ENCODE measurements at places on chromosomes 1 and 21.

- no peaks in the 10 kb centered on the region for H3K27me3 ChIP-seq
- peaks cover 25% of the 10 kb centered on the region for H3K4me1 ChIP-seq
- no peaks in the 10 kb centered on the region for H3K36me3 ChIP-seq
- no peak overlapping the region for H3K27ac ChIP-seq
- no peak for DNase-seq
These were observed 141.7 kb upstream of the EDN2 start for GRCh38 chr1:41626146-41626545.

DNA sequence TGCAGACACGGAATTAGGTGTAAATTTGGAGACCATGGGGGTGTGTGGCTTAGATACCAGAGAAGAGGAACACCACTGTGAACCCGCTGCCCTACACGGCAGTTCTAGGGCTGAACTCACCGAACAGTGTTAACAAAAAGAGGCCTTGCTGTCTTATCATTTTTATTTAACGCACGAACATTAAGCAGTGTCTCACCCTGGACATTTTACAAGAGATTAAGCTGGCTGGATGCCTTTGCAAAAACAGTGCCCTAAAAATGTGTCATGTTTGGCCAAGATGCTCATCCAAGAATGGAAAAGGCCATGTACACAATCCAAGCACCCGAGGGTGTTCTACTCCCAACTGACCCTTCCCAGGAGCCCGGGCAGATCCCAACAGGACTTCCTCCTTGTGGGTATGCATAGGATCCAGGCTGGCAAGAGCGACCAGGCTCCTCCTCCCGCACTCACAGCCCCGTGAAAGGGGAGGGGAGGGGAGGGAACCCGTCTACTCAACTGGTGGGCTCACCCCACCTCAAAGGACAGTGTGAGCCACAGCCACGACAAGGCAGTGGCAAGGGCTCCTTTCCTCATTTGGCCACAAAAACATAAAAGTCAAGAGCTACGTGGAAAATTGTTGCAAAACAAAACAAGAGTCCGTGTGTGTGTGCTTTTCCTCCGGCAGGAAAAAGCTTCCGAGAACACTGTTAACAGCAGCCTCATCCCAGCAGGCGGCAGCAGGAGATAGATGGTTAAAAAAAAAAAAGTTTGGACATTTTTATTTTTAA lies 20.3 kb downstream of the C2CD2 start:
- peaks cover 40% of the 10 kb centered on the region for H3K4me1 ChIP-seq
- peak overlapping the region; percentile 27 for H3K27ac ChIP-seq
- H3K4me3 ChIP-seq: peak overlapping the region; percentile 39
- no peak for DNase-seq
- H3K36me3 ChIP-seq: no peaks in the 10 kb centered on the region
- H3K27me3 ChIP-seq: no peaks in the 10 kb centered on the region

DNA sequence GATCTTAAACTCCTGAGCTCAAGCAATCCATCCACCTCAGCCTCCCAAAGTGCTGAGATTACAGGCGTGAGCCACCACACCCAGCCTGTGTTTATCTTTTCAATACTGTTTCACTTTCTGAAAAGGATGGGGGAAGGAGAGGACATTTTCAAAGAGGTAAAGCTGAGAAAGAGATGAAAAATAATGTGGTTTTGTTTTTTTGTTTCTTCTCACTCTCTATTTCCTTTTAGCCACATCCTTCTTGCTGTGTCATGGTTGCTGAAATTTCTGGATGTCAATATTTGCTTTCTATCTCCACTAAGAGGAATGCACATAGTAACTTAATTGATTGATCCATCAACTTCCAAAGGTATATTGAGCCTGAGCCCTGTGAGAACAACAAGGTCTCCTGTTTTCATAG lies 6.4 kb upstream of the C1orf21 start:
- DNase-seq: no peak
- H3K27me3 ChIP-seq: no peaks in the 10 kb centered on the region
- H3K27ac ChIP-seq: no peak overlapping the region
- H3K36me3 ChIP-seq: no peaks in the 10 kb centered on the region
- H3K4me3 ChIP-seq: no peak overlapping the region

DNA sequence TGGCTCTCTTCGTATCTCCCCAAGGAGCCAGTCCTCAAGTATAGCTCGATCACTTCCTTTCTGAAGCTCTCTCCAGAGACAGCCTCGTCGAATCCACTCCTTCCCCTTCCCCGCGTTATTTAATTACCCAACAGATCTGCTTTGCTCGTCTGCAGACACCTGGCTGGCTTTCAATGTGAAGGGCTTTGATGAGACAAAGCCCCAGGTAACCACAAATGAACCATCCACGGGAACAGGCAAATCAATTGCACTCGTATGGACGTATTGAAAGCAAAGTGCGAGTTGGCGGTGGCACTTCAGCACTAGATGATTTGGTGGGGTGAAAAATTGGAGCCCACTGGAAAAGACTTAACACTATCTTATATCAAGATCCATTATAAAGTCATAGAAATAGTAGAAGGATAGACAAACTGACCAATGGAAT lies 364 bp upstream of the BCAR3 start:
- no peaks in the 10 kb centered on the region for H3K36me3 ChIP-seq
- peak overlapping the region; percentile 88 for H3K27ac ChIP-seq
- DNase-seq: no peak
- H3K4me3 ChIP-seq: peak overlapping the region; percentile 84
- H3K27me3 ChIP-seq: no peaks in the 10 kb centered on the region

- no peak overlapping the region for H3K27ac ChIP-seq
- peaks cover 8% of the 10 kb centered on the region for H3K4me1 ChIP-seq
- no peak overlapping the region for H3K4me3 ChIP-seq
- no peaks in the 10 kb centered on the region for H3K36me3 ChIP-seq
- no peaks in the 10 kb centered on the region for H3K27me3 ChIP-seq
- DNase-seq: no peak
These were observed 242.2 kb downstream of the PTPRC start for GRCh38 chr1:198880818-198881597.

- H3K4me1 ChIP-seq: peaks cover 45% of the 10 kb centered on the region
- peak overlapping the region; percentile 91 for H3K27ac ChIP-seq
- DNase-seq: no peak
- H3K27me3 ChIP-seq: no peaks in the 10 kb centered on the region
These were observed 1.1 kb downstream of the SLC50A1 start for GRCh38 chr1:155136748-155137147.

- H3K4me1 ChIP-seq: no peaks in the 10 kb centered on the region
- DNase-seq: no peak
- no peak overlapping the region for H3K27ac ChIP-seq
- no peaks in the 10 kb centered on the region for H3K27me3 ChIP-seq
These were observed 52.4 kb downstream of the HIVEP3 start for GRCh38 chr1:41866285-41866684.

DNA sequence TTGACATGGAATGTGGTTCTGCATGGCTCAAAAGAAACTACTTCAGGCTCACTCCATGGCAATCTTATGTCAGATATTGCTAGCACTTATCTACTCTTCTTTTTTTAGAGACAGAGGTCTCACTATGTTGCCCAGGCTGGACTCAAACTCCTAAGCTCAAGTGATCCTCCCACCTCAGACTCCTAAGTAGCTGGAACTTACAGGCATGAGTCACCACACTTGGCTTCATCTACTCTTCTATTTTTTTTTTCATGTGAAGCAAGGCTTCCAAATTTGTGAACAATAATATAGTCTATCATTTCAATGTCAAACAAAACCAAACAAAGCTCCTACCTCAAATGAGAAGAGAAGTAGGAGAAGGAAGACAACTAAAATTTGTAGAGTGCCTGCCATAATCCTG lies 7.5 kb upstream of the PSEN2 start:
- no peak for DNase-seq
- no peak overlapping the region for H3K27ac ChIP-seq
- H3K4me1 ChIP-seq: no peaks in the 10 kb centered on the region

DNA sequence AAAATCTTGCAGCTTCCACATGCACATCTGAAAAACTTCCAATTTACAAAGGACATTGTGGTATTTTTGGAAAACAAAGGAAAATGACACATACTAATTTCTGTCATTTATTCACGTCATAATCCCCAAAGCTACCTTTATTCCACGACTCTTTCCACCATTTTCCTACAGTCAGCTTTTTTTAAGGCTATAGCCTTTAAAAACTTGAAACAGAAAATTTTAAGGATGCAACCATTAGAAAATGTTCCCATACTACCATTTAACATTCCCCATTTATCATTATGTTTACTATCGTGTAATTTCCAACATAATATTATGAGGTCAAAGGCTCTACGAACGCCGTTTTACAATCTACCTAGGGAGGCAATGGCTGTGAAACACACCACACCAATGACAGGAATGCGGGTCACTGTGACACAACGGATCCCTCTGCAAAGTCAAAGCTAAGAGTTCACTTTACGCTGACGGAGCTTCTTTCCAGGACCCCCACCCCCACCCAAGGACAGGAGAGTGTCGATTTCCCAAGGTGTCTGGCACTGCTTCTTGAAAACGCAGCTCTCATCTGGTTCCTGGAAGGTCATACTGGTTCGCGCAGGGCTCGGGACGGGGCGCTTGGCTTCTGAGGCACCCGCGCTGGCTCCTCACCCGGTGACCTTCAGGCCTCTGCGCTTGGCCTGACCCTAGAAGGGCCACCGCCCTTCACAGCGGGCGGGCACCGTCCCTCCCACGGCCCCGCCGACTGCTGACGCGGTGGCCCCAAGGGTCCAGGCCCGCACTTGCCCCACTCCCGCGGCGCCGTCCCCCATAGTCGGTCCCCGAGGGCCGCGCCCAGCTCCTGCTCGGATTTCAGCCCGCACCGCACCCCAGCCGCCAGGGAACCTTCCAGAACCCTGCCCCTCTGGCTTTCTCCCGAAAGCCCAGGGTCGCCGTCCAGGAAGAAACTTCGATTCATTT lies 50.5 kb upstream of the ATF3 start:
- H3K4me3 ChIP-seq: peak overlapping the region; percentile 91
- no peaks in the 10 kb centered on the region for H3K4me1 ChIP-seq
- H3K27me3 ChIP-seq: no peaks in the 10 kb centered on the region
- DNase-seq: peak; percentile 89
- peak overlapping the region; percentile 98 for H3K27ac ChIP-seq

DNA sequence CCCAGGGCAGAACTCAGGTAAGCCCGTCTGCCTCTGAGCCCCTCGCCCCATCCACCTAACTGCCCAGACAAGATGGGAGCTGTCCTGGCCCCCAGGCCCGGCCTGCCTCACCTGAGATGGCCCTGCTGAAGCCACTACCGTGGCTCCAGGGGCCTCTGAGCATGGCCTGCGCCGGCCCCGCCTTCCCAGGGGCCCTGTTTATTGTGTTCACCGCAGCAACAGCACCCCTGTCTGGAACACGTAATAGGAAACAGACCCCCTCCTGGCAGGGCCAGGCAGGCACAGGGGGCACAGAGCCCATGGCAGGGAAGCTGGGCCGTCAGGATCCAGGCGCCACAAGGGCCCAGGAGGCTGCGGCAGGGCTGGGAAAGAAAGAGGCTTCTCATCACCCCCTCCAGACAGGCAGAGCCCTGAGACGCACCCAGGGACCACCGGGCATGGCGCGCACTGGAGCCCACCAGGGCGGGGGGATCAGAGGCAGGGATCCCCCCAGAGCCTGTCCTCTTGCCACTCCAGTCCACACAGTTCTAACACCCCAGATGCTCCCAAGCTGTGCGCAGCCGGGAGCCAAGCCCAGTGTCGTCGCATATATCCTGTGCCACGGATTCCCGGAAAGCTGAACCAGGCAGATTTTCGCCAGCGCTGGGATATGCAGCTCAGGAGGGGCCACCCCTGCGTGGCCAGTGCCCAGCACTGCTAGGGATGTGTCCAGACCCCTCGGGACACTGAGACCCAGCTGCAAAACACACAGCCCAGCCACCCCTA lies 62.6 kb downstream of the ARHGEF16 start:
- H3K4me3 ChIP-seq: no peak overlapping the region
- no peak overlapping the region for H3K27ac ChIP-seq
- H3K4me1 ChIP-seq: no peaks in the 10 kb centered on the region
- H3K36me3 ChIP-seq: no peaks in the 10 kb centered on the region
- H3K27me3 ChIP-seq: no peaks in the 10 kb centered on the region

GRCh38 chr1:31760471-31761470 lies 3.4 kb downstream of the ADGRB2 start:
- peak overlapping the region; percentile 50 for H3K4me3 ChIP-seq
- H3K36me3 ChIP-seq: no peaks in the 10 kb centered on the region
- peaks cover 21% of the 10 kb centered on the region for H3K4me1 ChIP-seq

DNA sequence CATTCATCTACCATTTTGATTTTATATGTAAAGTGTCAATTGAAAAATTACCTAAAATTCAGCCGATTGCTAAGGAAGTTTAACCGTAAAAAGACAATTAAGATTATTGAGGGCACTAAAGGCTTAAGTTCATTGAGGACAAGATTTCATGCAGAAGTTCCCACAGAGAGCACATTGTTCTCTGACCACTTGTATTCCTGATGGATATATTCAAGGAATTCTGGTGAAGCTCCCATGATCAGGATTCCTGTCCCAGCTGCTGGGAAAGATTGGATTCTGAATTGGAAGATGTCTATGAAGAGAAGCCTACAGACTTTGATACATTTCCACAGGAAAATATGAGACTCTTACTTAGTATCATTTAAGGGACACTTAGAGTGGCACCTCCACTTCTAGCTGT lies 209.2 kb upstream of the KCTD3 start:
- H3K4me3 ChIP-seq: no peak overlapping the region
- no peaks in the 10 kb centered on the region for H3K27me3 ChIP-seq
- H3K36me3 ChIP-seq: no peaks in the 10 kb centered on the region

- H3K4me1 ChIP-seq: peaks cover 68% of the 10 kb centered on the region
- no peak overlapping the region for H3K4me3 ChIP-seq
- DNase-seq: no peak
- H3K27ac ChIP-seq: no peak overlapping the region
- no peaks in the 10 kb centered on the region for H3K36me3 ChIP-seq
These were observed 23.2 kb downstream of the HIVEP3 start for GRCh38 chr1:41895552-41895951.

GRCh38 chr1:8517661-8518489 lies 200.0 kb downstream of the SLC45A1 start:
- peak overlapping the region; percentile 15 for H3K27ac ChIP-seq
- no peak overlapping the region for H3K4me3 ChIP-seq
- H3K27me3 ChIP-seq: no peaks in the 10 kb centered on the region
- H3K36me3 ChIP-seq: no peaks in the 10 kb centered on the region
- peaks cover 13% of the 10 kb centered on the region for H3K4me1 ChIP-seq
- no peak for DNase-seq

- peaks cover 32% of the 10 kb centered on the region for H3K4me1 ChIP-seq
- no peaks in the 10 kb centered on the region for H3K36me3 ChIP-seq
- H3K27ac ChIP-seq: peak overlapping the region; percentile 80
- H3K27me3 ChIP-seq: no peaks in the 10 kb centered on the region
These were observed 8.3 kb upstream of the KIAA0040 start for GRCh38 chr1:175200678-175201521.

GRCh38 chr21:24369278-24369677 lies 1238.0 kb downstream of the MRPL39 start:
- no peak for DNase-seq
- no peak overlapping the region for H3K4me3 ChIP-seq
- H3K36me3 ChIP-seq: no peaks in the 10 kb centered on the region
- no peak overlapping the region for H3K27ac ChIP-seq
- no peaks in the 10 kb centered on the region for H3K4me1 ChIP-seq

All from upper lobe of right lung (tissue), 1 donor.